ENCODE measurements at places on chromosomes 2 and 18.

DNA sequence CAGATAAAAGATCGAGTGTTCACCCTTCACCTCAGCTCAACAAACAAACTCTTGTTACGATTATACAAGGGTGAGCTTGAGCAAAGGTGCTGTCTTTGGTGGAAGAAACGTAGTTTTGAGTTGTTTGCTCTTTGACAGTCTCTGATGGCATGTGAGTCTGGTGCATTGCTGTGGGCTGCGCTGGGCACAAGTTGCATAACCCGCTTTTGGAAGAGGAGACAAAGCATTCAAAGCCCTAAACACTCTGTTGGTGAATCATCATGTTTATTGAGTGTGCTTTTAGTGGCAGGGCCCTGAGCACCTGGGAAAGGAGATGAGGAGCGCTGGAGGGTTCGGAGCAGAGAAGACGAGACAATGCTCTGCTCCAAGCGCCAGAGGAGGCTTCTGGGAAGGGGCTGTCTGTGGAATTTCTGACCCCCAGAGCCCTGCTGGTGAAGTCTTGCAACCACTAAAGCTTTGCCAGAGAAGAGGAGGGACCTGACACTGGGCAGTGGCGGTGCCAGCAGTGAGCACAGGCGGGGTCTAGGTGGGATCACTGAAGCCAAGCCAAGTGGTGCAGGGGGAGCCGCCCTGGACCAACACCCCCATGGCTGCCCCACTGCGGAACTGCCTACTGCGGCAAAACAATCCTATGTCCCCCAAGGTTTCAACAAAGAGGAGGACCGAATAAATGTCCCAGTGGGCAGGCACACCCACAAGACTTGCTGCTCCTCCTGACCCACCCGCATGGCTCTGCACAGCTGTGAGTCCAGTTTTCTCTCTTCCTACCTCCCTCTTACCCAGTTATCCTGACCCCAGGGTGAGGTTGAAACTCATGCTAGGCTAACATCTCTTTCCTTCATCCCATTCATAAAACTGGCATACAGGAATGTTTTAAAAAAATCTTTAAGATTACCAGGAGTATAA is 64.0 kb downstream of the TNFRSF11A start:
- no peak for DNase-seq

DNA sequence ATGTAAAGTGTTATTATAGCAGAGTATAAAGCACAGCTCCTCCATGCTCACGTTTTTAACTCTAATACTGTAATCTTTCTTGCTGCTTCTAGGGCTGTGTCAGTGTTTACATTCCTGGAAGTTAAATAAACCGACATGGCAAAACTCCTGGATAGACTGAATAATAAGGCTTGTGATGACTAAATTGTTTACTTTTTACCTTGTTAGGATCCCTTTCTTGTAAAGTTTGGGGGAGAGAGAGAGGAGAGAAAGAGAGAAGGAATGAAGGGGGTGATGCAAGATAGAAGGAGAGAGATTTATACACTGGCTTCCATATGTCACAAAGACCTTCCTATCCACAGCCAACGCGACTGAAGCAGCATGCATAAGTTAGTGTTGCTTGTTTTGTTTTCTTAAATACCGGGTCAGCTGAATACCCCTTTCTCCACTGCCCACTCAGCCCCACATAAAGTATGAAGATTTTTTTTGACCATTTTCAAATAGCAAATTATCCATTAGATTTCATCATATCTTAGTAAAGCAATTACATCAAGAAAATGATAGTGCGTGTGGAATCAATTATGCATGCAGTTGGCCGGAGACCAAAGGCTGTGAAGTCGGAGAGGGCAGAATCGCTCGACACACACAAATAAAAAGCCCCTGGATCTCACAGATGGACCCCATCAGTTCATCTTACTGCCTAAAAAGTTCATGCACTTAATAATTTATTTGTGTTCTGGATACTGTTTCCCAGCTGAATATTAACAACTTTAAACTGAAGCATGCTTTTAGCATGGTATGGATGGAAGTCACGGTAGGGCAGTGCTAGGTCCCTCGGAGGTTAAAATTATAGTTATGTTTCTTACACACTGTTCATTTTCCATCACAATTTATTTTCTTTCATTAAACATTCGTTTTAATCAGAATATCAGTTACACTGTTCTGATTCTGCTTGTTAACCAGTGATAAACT is 20.1 kb downstream of the BCL11A start:
- no peak for DNase-seq

DNA sequence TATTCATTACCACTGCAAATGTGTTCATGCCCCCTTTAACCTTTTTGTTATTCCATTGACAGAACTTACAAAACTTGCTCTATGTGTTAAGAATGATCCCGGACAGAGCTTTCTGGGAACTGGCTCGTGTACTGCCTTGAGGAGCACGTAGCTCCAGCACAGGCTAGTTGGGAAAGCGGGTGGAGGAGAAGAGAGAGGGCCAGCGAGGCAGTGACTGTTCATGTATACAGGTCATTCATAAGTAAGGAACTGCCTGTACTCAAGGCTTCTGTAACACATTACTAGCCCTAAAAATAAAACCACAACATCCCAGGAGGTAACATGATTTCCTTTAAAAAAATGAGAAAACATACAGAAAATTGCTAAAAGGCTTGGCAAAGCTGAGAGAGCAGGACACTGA is 109.0 kb downstream of the STK39 start:
- no peak for DNase-seq

DNA sequence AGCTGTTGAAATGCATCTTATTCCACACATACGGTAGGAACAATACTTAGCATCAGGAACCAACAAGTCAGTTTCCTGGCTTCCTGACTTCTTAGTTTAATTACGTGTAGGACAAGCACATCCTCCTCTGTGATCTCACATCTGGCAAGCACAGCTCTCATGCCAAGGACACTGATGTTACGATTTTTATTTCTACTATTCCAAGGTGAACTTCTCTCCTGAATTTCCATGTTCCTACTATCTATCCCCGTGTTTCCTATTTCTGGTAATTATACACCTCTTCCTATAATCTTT is 374.0 kb downstream of the NCKAP5 start:
- no peak for DNase-seq
